ENCODE measurements at places on chromosomes 2 and 18.

- H3K36me3 ChIP-seq: no peaks in the 10 kb centered on the region
- H3K4me1 ChIP-seq: no peaks in the 10 kb centered on the region
- H3K4me3 ChIP-seq: no peak overlapping the region
- no peak for DNase-seq
- H3K27ac ChIP-seq: no peak overlapping the region
These were observed 203.1 kb downstream of the INSIG2 start for GRCh38 chr2:118291251-118291880.

DNA sequence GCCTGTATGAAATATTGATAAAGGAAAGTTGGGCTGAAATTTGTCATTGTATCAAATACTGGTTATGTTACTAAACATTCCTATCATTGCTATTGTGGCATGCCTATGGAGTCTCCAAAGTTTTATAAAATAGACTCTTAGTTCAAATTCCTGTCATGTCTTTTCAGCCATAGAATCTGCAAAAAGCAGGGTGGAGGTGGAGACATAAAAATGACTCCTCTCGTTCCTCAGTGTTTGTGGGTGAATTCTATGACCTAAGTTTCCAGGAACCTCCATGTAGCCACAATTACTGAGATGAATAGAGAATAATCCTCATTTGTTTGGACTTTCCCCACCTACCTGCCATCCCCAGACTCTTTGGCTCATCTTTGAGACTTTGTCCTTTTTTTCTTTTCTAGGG lies 326.3 kb upstream of the ETAA1 start:
- H3K27me3 ChIP-seq: peaks cover 2% of the 10 kb centered on the region
- no peaks in the 10 kb centered on the region for H3K4me1 ChIP-seq
- no peak overlapping the region for H3K27ac ChIP-seq
- no peak for DNase-seq
- no peaks in the 10 kb centered on the region for H3K36me3 ChIP-seq
- H3K4me3 ChIP-seq: no peak overlapping the region

GRCh38 chr2:16394986-16395550 lies 270.6 kb downstream of the CYRIA start:
- no peaks in the 10 kb centered on the region for H3K36me3 ChIP-seq
- no peaks in the 10 kb centered on the region for H3K27me3 ChIP-seq
- no peak overlapping the region for H3K27ac ChIP-seq
- no peak overlapping the region for H3K4me3 ChIP-seq

GRCh38 chr2:195445639-195446038 lies 211.4 kb upstream of the SLC39A10 start:
- no peak overlapping the region for H3K4me3 ChIP-seq
- peaks cover 23% of the 10 kb centered on the region for H3K36me3 ChIP-seq
- H3K27ac ChIP-seq: no peak overlapping the region
- peaks cover 2% of the 10 kb centered on the region for H3K4me1 ChIP-seq
- DNase-seq: no peak

DNA sequence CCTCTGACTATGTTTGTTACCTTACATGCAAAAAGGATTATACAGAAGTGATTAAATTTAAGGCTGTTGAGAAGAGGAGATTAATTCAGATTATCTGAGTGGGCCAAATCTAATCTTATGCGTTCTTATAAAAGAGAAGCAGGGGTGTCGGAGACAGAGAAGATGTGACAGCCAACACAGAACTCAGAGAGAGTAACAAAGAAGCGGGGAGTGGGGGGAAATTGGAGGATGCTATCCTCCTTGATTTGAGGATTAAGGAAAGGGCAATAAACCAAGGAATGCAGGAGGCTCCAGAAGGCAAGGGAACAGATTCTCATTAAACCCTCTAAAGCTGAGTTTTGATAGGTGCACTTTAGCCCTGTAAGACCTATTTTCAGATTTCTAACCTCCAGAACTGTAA lies 291.3 kb upstream of the REG3G start:
- H3K4me1 ChIP-seq: no peaks in the 10 kb centered on the region
- no peak overlapping the region for H3K27ac ChIP-seq
- no peaks in the 10 kb centered on the region for H3K27me3 ChIP-seq

GRCh38 chr18:29730073-29730472 lies 1312.5 kb downstream of the DSC3 start:
- H3K4me3 ChIP-seq: no peak overlapping the region
- H3K27me3 ChIP-seq: no peaks in the 10 kb centered on the region
- no peaks in the 10 kb centered on the region for H3K36me3 ChIP-seq
- H3K27ac ChIP-seq: no peak overlapping the region
- no peak for DNase-seq

GRCh38 chr18:49582579-49582978 lies 20.7 kb downstream of the LIPG start:
- H3K36me3 ChIP-seq: no peaks in the 10 kb centered on the region
- H3K27me3 ChIP-seq: peaks cover 23% of the 10 kb centered on the region
- no peak for DNase-seq

DNA sequence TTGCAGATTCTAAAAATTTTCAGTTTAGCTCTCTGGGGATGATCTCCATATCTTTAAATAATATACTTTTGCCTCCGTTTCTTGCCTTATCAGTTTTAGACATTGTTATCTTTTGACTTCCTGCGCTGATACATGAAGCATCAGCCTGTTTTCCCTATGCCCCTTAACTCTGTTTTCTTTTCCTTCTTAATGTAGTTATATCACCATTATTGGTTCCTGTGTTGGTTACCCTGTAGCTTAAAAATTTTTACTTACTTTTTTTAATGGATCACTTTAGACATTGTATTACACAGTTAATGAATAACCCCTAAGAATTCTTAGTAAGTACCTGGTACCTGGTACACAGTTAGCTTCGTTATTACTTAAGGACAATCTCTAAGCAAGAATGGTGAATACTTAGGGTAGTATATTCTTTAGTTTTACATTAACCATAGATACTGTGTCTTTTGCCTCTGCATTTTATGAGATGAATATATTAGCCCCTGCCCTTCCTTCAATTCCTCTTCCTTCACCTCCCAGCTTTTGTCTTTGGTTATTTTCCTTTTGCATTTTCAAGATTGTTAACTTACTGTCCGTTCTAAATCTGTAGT lies 40.9 kb downstream of the BABAM2 start:
- peaks cover 12% of the 10 kb centered on the region for H3K4me1 ChIP-seq
- no peak for DNase-seq
- H3K4me3 ChIP-seq: no peak overlapping the region
- H3K36me3 ChIP-seq: peaks cover 39% of the 10 kb centered on the region
- no peak overlapping the region for H3K27ac ChIP-seq

DNA sequence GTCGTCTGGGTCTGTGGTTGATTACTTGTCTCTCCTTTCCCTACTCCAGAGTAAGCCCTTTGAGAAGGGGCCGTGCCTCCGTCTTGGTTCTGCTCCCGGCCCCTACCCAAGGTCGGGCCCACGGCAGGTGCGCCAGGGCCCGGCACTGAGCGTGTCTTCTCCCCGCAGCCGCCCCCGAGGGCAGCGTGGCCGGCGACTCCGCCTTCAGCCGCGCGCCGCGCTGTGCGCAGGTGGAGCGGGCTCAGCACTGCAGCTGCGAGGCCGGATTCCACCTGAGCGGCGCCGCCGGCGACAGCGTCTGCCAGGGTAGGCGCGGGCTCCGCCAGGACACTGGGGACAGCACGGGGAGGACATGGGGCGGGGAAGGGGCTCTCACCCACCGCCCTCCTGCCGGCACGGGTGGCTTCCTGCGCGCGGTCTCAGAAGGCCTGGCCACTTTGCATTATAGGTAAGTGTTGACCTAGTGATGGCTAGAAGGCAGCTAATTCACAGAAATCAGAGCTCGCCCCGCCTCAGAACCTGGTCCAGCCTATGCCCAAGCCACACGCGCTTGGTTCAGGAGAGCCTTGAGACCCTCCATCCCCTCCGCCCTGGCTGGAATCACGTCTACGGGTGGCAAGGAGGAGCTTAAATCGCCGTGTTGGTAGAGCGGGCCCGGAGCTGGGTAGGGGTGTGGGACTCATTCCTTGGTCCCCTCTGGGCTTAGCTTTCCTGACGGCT lies 43.5 kb downstream of the FBLN7 start:
- H3K4me3 ChIP-seq: peak overlapping the region; percentile 52
- peak; percentile 54 for DNase-seq
- peaks cover 19% of the 10 kb centered on the region for H3K4me1 ChIP-seq
- peaks cover 28% of the 10 kb centered on the region for H3K27me3 ChIP-seq
- H3K27ac ChIP-seq: peak overlapping the region; percentile 30
- H3K36me3 ChIP-seq: peaks cover 2% of the 10 kb centered on the region

DNA sequence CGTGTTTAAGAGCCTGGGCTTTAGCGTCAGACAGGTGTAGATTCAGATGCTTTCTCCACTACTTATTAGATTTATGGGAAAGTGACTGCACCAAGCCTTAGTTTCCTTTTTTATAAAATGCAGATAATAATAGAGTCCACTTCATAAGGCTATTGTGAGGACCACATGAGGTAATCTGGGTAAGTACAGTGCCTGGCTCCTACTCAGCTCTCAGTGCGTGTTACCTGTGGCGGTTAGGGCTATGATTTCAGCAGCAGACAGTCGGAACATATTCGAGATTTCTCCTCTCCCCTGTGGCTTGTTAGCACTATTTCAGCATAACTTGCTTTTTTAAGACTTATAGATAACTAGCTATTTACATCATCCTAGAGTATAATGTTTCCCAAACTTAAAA lies 32.0 kb downstream of the MAP3K20 start:
- DNase-seq: no peak
- H3K36me3 ChIP-seq: peaks cover 12% of the 10 kb centered on the region
- H3K4me3 ChIP-seq: no peak overlapping the region
- H3K4me1 ChIP-seq: no peaks in the 10 kb centered on the region

DNA sequence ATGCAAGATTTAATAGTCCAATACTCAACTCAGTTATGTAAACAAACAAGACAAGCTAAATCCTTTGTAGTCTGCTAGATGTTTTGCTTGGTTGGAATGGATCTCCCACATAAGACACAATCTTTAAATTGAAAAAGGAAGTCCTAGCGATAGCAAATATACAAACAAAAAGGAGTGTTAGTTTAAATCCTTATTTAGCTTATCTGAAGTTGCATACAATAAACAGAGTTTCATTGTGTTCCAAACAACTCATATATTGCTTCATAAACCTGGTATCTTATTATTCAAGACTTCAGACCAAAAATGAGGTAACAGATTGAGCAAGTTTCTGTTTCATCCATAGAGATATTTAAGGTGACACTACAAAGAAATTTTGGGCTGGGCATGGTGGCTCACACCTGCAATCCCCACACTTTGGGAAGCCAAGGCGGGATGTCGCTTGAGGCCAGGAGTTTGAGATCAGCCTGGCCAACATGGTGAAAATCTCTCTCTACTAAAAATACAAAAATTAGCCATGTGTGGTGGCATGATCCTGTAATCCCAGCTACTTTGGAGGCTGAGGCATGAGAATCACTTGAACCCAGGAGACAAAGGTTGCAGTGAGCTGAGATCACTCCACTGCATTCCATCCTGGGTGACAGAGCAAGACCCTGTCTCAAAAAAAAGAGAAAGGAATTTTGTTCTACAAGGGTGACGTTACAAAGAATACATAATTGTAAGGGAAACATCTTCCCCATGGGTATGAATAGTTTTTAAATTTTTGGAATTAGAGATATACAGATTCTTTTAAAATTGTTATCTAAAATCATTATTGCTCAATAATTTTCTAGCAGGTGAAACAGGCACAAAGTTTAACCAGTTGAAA lies 150.5 kb upstream of the L3MBTL4 start:
- no peak overlapping the region for H3K4me3 ChIP-seq
- no peak for DNase-seq
- H3K27me3 ChIP-seq: no peaks in the 10 kb centered on the region

DNA sequence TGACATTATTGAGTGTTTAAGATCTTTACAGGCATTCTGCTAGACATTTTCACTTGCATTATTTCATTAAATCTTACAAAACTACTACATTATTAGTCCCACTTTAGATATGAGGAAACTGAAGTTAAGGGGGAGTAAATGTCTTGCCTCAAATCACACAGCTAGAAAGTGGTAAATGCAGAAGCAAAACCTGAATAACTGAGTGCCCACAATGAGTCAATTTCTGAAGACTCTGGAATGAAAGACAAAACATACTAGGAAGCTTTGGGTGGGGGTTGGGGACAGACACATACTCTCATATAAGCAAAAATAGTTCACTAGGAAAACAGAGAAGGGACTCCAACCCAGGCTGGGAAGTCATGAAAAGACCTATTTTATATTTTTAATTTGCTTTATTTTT lies 214.4 kb upstream of the LRATD1 start:
- H3K36me3 ChIP-seq: no peaks in the 10 kb centered on the region
- no peak overlapping the region for H3K27ac ChIP-seq
- no peaks in the 10 kb centered on the region for H3K27me3 ChIP-seq
- H3K4me3 ChIP-seq: no peak overlapping the region
- no peak for DNase-seq
- H3K4me1 ChIP-seq: no peaks in the 10 kb centered on the region

GRCh38 chr18:50091509-50092244 lies 103.3 kb downstream of the MYO5B start:
- no peak overlapping the region for H3K27ac ChIP-seq
- H3K4me3 ChIP-seq: no peak overlapping the region
- no peaks in the 10 kb centered on the region for H3K4me1 ChIP-seq
- no peaks in the 10 kb centered on the region for H3K36me3 ChIP-seq
- peaks cover 33% of the 10 kb centered on the region for H3K27me3 ChIP-seq

GRCh38 chr18:68660354-68661183 lies 54.3 kb downstream of the TMX3 start:
- DNase-seq: no peak
- no peaks in the 10 kb centered on the region for H3K36me3 ChIP-seq
- H3K4me1 ChIP-seq: no peaks in the 10 kb centered on the region
- no peak overlapping the region for H3K4me3 ChIP-seq

Measured in activated naive CD8-positive, alpha-beta T cell treated with anti-CD3 and anti-CD28 coated beads, Interleukin-2, amount 10 ng/mL, durations not matched to agents 7 days and 5 days (primary cell).